ENCODE measurements at places on chromosomes 13 and 19.

DNA sequence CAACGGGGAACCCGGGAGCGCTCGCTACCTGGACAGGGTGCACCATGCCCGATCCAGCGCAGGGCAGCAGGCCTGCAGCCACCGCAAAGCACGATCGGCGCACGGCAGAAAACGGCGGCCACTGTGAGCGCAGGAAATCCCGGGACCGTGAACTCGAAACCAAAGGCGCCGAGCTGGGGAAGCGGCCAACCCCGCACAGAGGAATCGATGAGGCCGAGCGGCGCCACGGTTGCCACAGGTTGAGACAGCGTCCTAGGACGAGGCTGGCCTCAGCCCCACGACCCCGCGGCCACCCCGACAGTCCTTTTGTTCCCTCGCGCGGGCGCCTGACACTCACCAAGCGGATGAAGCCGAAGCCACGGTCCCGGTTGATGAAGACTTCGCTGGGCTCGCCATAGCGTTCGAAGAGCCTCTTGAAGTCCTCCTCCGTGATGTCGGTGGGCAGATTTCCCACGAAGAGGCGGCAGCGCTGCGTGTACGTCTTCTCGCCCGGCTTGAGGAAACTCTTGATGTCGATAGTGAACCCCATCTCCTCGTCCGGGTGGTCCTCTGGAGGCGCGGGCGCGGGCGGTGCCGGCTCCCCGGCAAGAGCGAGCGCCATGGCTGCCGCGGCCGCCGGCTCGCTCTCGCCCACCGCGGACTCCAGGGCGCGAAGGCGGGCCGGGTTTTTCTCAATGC is 557 bp downstream of the PSPC1 start:
- peak; percentile 22 for DNase-seq

DNA sequence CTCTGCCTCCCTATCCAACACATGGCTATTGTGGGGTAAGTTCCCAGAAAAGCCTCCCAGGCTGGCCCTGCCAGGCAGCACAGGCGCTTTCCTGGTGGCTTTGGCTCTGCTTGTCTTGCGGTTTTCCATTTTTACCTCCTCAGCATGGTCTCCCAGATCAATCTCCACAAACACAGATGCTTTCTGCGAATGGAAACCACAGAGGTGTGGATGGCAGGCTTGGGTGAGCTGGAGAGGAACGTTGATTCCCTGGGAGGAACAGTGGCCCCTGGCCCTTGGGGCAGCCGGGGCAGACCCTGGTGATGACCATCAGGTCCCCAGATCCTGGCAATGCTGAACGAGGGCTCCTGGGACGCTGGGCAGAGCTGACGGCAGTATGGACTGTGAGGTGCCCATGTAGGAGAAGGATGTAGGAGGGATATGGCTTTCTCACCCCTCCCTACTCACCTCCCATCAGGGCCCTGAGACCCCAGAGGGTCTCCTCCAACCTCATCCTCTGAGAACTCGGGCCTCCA is 6.6 kb downstream of the C13orf46 start:
- no peak for DNase-seq

DNA sequence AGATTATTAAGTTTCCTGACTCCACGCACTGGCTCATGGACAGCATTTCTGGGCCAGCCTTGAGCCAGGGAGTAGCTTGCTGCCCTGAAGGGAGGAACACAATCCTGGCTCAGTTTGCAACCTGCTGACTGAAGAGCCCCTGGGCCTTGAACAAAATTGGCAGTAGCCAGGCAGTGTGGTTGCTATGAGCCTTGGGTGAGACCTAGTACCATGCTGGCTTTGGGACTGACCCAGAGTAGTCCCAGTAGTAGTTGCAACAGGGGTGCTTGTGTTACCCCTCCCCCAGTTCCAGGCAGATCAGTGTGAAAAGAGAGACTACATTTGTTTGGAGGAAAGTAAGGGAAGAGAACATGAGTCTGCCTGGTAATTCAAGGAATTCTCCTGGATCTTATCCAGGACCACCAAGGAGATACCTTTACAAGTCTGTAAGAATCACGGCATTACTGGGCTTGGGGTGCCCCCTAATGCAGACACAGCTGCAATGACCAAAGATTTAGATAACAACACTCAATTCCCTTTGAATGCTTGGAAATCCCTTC is 22.0 kb downstream of the ITGBL1 start:
- no peak for DNase-seq

DNA sequence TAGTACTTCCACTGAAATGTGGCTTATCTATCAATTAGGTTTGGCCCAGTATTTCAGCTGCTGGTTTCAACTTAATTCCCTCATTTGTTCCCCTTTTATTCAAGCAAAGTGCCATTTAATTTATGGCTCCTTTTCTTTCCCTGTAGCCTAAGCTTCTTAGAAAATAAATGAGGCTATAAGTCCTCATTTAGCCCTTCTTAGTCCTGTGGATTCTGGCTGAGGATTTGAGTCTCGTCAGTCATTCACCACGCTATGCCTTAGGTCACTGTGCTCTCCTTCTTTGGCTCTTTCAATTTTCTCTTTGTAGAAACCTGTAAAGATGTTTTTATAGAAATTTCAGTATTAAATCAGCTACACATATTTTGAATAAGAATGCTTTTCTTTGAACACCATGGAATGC is 579.1 kb downstream of the GPC6 start:
- DNase-seq, result no peak

DNA sequence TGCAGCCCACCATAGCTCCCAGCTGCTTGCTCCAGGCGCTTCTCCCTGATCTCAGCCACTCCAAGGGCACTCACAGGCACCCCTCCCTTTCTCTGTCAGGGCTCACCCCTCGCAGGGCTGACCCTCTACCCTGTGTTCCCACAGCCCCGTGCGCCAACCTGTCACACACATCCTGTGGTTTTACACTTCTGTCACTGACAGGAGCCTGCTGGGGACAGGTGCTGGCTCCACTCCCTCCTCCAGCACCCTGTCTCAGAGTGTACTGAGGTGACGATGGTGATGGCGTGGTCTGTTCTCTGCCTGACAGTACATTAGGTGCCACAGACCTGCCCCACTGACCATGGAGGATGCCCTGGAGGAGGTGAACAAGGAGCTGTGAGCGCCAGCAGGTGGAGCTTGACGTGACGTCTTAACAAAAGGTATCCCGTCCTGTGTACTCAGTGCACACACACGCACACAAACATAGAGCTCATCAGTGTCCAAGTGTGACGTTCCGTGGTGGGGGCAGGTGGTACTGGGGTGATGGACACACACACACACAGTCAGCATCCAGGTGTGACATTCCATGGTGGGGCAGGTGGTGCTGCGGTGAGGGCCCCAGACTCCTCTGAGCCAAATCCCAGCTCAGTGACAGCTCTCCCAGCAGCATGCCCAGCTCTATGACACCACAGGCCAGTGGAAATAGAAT is 20.9 kb downstream of the C19orf44 start:
- DNase-seq, result no peak

- peak; percentile 46 for DNase-seq
These were observed 5.4 kb upstream of the CDC37 start for GRCh38 chr19:10408511-10409283.

GRCh38 chr19:30873003-30873402 is 476.2 kb downstream of the TSHZ3 start:
- DNase-seq, result no peak

DNA sequence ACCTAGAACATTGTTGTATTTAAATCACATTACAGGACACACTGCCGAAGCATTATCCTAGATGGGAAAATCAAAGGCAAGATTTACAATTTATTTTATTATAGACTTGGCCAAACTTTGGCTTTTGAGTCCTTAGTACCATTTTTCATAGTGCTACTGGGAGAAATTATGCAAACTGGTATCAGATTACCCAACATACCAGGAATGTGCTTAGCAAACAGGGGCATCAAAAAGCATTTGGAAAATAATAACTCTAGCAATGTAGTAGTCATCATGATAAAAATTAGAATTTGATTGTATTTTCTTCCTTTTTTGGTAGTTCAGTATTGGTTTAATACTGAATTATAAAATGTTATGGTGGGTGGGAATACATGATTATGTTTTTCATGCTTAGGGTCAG is 34.0 kb downstream of the GPC6 start:
- DNase-seq, result no peak

GRCh38 chr13:93624311-93624777 is 397.7 kb downstream of the GPC6 start:
- no peak for DNase-seq

GRCh38 chr13:21289475-21289874 is 113.0 kb downstream of the MRPL57 start:
- no peak for DNase-seq

DNA sequence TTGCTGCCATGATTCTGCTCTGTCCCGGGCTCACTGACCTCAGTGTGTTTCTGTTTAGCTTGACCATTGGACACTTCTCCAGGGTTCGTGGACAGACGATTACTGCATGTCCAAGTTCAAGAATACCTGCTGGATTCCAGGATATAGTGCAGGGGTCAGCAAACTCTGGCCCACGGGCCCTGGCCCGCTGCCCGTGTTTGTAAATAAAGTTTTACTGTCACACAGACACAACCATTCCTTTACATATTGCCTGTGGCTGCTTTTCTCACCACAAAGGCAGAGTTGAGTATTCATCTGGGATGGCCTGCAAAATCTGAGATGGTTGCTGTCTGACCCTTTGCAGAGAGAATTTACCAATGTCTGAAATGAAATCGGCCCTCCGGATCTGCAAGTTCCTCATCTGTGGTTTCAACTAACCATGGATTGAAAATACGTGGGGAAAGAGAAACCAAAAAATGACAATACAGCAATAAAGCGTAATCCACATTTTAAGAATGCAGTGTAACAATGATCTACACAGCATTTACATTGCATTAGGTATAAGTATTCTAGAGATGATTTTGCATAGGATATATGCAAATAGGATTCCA is 25.9 kb upstream of the F2RL3 start:
- DNase-seq, result no peak

DNA sequence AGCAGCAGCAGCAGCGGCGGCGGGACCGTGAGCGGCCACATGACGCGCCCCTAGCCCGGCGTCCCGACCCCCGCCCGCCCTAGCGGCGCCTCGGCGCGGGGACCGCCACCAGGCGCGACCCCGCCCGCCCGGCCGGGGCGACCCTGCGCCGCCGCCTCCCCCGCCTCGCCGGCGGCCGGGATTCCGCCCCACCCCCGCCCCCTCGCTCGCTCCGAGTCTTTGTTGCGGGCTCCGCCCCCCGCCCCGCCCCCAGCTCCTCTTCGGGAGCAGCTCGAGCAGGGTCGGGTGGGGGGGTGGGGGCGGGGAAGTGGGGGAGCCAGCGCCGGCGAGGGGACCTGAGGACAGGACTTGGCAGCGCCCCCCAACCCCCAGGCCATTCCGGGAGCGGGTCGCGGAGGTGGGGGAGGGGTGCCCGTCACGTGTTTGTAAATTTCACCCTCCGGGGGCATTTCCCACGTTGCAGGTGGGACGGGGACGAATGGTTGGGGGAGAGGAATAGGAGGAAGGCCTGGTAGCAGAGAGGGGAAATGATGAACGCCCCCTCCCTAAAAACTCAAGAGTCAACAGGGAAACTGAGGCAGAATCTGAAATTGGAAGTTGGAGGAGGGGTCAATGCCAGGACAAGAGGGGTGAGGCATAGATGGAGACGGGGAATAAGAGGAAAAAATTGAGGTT is at the start of gene OLFM2:
OLFM2 (minus strand) TSS at position 190 of the 675 bp plus-strand sequence; CDS start at position 41, 149 bp downstream.
- no peak for DNase-seq

GRCh38 chr13:30495746-30496145 is 30.0 kb upstream of the HMGB1 start:
- DNase-seq, result no peak

GRCh38 chr13:41411522-41411921 is 45.8 kb upstream of the RGCC start:
- DNase-seq, result no peak

GRCh38 chr13:112885782-112886268 is 83.2 kb upstream of the MCF2L start:
- no peak for DNase-seq

GRCh38 chr13:112851107-112852038 is 117.6 kb upstream of the MCF2L start:
- no peak for DNase-seq

- no peak for DNase-seq
These were observed 592 bp upstream of the TRIP10 start for GRCh38 chr19:6738787-6739389.

- no peak for DNase-seq
These were observed 121.9 kb upstream of the SPACA7 start for GRCh38 chr13:112254061-112254818.

GRCh38 chr13:43232873-43233265 is 209.5 kb downstream of the DNAJC15 start:
- no peak for DNase-seq

- no peak for DNase-seq
These were observed 670.5 kb upstream of the ARGLU1 start for GRCh38 chr13:107238262-107238981.

DNA sequence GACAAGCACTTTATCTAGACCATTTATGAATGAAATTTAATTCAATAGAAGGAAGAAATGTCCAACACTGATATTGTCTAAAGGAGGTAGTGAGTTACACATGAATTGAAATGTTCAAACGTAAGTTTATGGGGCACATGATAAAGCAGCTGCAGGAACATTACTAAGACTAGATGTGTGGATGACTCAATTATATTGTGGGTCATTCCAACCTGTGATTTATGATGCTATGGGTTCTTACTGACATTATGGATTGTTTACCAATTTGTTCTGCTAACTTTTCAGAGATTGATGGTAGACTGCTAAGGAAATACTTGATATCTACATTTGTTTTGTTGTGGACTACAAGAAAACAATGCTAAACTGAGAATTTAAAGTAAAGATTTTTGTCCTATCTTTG is 56.1 kb upstream of the ATXN8OS start:
- no peak for DNase-seq

- no peak for DNase-seq
These were observed 455.4 kb downstream of the FOXO1 start for GRCh38 chr13:40210865-40211585.

GRCh38 chr13:49985129-49985528 is 11.7 kb upstream of the TRIM13 start:
- no peak for DNase-seq

GRCh38 chr13:109281903-109282635 is 504.3 kb downstream of the IRS2 start:
- DNase-seq, result no peak

- DNase-seq, result no peak
These were observed 3.2 kb upstream of the ABCC4 start for GRCh38 chr13:95304453-95304852.

GRCh38 chr13:32905063-32905863 is 111.0 kb upstream of the KL start:
- DNase-seq, result no peak

GRCh38 chr19:29943615-29944014 is 1.6 kb downstream of the URI1 start:
- DNase-seq, result no peak

DNA sequence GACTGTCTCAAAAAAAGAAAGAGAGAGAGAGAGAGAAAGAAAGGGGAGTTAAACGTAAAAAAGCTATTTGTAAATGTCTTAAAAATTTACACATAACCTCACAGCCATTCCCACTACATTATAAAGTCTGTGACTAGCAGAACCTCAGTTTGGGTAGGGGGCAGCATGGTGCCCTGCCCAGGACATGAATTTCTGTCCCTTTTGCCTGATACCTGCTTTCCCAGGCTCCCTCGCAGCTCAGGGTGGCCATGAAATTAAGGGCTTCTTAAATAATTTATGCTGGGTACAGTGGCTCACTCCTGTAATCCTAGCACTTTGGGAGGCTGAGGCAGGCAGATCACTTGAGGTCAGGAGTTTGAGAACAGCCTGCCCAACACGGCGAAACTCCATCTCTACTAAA is 4.8 kb downstream of the IFNL1 start:
- no peak for DNase-seq
